ENCODE measurements at places on chromosomes 13 and 19. TPM values are rescaled to one million over a fixed set of nuclear protein-coding genes. Genes with fewer than 3 reads are reported as not detected.

Gene CABP5
- not detected for total RNA-seq

DNA sequence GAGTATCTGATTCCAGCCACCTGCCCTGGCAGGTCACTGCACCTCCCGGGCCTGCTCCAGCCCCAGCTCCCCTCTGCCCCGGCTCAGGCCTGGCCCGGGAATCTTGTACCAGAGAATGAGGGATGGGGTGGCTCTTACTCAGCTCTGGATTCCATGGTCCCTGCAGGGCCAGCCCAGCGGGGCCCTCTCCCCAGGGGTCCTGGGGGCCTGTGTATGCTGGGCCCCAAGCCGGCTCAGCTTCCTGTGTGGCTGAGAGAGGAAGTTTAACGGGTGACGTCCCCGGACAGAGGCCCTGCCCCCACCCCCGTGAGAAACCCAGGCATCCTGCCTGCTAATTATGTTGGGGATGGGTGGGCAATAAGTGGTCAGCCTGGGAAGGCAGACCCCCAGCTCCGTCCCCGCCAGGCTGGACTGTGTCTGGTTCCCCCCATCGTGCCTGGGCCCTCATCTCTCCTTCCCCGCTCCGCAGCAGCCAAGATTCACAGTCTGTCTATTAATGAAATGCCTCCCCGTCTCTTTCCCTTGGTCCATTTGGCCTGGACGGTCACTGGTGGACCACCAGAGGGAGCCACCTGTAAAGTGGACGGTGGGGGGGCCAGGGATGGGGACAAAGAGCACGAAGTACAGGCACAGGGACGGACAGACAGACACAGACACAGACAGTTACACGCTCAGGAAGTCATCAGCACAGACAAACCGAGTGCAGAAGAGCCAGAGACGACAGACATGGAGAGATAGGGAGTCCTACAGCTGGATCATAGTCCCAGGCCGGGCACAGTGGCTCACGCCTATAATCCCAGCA lies at the start of gene DENND1C:
Gene DENND1C (minus strand): TSS at position 247 of the 802 bp plus-strand sequence. CDS start 92 bp downstream, at position 155.
- no peak for DNase-seq

- no peak for DNase-seq
Observed at GRCh38 chr13:51970349-51970748, 40.9 kb downstream of the ATP7B start.

- peak; percentile 65 for DNase-seq
Observed at GRCh38 chr19:48644839-48645619, 958 bp downstream of the CA11 start.

Gene MUC16
- total RNA-seq = not detected

- DNase-seq = peak; percentile 25
Observed at GRCh38 chr13:48234566-48235340, 1.7 kb downstream of the ITM2B start.

- DNase-seq = peak; percentile 66
Observed at GRCh38 chr19:18469069-18469846, 31.3 kb upstream of the ISYNA1 start.

GRCh38 chr13:67275351-67275960 lies 45.3 kb upstream of the PCDH9 start:
- DNase-seq = no peak

DNA sequence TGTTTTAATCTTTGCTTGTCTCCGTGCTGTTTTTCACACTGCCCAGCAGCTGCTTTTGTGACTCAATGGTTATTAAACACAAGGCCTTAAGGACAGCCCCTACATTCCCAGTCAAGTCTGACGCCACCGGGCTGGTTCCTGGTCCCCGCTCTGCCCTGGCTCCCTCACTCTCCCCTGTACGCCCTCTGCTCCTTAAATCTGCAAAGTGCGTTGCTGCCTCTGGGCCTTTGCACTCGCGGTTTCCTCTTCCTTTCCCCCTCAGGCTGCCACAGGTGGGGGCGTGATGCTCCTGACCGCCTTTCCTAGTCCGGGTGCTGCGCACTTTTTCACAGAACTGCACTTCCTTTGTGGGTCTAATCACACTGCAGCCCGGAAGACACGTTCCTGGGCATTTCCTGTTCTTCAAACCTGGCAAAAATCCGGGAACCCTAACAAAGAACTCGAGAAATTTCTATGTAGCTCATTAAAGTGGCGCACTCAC lies 25.6 kb downstream of the NOSIP start:
- no peak for DNase-seq

Gene LGALS4
- total RNA-seq = not detected

DNA sequence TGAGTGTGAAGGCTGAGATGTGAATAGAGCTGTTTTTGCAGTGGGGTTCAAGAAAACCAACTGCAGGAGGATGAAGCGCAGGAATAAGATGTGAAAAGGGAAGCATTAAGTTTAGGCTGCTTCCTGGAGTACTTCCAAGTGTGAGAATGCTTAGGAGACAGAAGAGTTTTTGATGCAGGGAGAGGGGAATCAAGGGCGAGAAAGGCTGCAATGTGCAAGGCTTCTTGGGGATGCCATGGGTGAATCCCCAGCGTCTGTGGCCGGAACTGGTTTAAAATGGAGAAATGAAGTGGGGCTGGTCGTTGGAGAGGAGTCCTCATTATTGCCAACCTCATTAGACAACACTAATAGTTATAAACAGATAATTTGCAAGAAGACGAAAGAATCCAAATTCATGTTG lies 764.9 kb downstream of the LIG4 start:
- DNase-seq = peak; percentile 35

DNA sequence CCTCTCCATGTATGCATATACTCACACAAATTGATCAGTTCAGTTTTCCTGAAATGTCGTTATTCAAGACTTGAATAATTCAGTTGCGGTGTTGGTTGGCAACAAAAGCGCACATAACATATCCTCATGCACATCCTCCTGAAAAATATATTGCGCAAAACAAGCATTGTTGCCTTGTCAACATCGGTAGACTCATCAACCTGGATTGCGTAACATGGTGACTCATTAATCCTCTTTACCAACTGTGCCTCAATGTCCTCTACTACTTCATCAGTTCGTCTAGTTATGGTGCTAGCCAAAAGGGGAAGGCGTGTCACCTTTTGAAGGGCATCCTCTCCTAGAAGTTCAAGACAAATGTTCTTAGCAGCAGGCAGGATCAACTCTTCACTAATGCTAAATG lies 357.7 kb downstream of the LMO7 start:
- DNase-seq = peak; percentile 3

GRCh38 chr13:46173656-46174055 lies 8.3 kb downstream of the LCP1 start:
- no peak for DNase-seq

DNA sequence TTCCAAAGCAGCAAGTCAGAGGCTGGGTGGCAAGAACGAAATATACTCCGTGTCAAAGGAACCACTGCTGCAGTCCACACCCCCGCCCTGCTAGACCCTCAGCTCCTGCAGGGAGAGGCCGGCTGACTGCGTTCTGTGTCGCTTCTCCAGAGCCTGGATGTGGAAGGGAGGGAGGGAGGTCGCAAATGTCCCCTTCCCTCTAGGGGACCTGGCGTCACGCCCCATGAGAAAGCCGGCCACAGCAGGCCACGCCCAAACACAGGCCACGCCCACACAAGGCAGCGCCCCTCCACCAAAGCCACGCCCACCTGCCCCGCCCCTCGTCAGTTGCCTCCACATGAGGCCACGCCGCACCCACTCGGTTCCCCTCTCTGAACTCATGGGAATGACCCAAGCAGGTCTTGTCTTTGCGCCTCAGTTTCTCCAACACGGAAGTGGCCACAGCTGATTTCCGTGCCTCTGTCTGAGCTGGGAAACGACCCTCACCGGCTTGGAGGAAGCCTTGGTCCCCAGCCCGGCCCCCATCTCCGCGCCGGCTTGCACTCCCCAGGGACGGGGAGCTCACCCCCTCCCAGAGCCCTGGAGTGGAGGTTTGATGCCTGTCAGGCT lies 38.4 kb upstream of the TCF3 start:
- no peak for DNase-seq

DNA sequence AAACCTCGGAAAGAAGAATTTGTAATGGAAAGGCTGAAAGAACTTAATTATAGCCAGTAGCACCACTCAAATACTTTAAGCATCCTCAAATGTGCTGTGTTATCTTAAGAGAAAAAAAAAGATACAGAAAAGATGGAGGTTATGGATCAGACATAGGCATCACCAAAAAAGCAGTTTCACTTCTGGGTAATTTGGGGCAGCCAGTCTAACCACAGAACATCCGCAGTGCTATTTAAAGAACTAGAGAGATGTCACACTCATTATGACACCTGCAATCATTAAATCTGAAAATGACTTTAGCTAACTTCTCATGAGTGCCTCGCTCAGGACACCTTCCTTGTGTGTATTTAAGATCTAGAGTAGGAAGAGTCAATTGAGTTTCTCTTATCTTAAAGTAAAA lies 211.8 kb downstream of the RBM26 start:
- no peak for DNase-seq

DNA sequence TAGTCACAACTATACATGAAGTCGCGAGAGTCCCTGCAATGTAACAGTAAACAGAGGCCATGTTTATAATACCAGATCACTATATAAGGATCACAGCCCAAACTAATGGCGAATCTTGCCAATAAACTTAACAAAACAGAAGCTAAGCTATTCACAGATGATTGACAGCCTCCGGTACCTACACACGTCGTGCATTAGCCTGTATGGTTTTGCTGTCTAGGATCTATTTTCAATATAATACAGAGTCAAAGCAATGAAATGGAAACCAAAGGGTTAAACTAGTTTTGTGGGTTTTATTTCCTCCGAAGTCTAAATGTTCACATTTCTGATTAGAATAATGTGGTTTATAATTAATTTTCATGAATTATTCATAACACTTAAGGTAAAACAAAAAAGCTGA lies 10.1 kb downstream of the ANKRD10 start:
- DNase-seq = no peak

Gene CACNG8
- total RNA-seq = not detected

Gene TUBA3C
- total RNA-seq = not detected

GRCh38 chr19:30360376-30361106 lies 11.6 kb upstream of the ZNF536 start:
- DNase-seq = no peak

DNA sequence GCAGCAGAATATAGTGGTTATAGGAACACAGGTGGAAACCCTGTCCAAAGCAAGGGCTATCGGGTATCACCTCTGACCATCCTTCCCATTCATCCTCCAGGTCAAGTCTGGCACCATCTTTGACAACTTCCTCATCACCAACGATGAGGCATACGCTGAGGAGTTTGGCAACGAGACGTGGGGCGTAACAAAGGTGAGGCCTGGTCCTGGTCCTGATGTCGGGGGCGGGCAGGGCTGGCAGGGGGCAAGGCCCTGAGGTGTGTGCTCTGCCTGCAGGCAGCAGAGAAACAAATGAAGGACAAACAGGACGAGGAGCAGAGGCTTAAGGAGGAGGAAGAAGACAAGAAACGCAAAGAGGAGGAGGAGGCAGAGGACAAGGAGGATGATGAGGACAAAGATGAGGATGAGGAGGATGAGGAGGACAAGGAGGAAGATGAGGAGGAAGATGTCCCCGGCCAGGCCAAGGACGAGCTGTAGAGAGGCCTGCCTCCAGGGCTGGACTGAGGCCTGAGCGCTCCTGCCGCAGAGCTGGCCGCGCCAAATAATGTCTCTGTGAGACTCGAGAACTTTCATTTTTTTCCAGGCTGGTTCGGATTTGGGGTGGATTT lies 2.1 kb upstream of the RAD23A start:
- no peak for DNase-seq

GRCh38 chr19:47885067-47885463 lies 1.1 kb downstream of the SULT2A1 start:
- DNase-seq = no peak

DNA sequence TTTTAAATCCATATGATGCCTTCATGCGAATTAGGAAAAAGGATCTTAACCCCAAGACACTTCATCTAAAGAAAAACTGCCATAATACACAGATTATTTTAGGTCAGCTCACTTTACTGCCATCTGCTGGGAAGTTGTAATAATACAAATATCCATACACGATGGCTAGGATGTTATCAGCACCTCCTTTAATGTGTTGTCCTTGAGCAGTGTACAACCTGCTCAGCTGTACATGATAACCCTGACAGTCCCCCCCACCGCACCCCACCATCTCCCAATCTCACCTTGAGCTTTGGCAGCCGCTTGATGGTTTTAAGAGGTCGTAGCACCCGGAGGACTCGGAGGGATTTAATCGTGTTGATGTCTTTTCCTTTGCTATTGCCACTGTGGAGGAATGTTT lies 112.2 kb downstream of the IER2 start:
- peak; percentile 61 for DNase-seq
